Heart left ventricle (tissue), 16 donors: ENCODE measurements at places on chromosomes 12 and 14. TPM values are rescaled to one million over a fixed set of nuclear protein-coding genes. Genes with fewer than 3 reads are reported as not detected.

- no peak for DNase-seq
Measured at GRCh38 chr12:6489449-6489848, 3.6 kb downstream of the MRPL51 start.

DNA sequence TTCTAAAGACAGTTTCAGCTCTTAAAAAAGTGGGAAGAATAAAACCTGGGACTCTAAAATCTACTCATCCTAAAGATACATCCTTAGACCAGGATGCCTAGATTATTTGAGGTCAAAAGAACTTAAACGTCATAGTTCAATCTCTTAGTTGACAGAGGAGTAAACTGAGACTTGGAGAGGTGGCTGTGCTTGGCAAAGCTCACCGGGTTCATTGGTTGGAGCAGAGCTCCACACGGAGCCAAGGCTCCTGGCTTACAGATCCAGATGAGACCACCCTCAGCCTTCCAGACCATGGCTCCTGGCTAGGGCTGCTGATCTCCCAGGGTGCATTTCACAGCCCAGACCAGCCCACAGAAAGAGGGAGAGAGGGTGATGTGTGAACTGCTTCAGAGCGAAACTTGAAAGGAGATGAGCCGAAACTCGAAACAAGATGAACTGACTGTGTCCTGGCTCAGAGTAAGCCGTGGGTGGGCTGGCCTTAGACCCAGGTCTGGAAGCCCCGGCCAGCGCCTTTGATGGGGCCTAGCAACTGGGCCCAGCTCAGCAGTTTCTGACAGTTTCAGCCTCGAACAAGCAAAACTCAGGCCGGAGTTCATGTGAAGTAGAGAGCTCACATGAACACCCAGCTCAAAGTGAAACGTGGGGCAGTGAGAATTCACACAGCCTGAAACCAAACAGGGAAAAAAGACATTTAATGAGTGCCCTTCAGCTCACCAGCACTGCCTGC, 1044.8 kb downstream of the BCL11B start:
- DNase-seq, result no peak

- no peak for DNase-seq
Measured at GRCh38 chr14:100790502-100791347, 35.2 kb upstream of the MEG3 start.

DNA sequence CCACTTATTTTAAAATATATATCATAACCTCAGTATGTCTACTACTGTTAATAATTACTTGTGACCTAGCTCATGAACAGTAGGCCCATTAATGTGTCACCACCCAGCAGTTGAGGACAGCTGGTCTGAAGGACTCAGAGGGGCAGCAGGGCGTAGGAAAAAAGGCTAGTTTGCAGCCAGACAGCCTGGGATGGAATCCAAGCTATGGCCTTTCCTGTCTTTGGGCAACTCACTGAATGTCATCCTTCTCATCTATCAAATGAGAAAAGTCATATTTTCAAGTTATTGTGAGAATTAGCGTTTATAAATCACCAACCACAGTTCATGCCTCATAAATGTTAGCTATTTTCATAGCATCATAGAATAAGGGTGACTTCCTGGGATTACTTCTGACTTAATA, 12.3 kb downstream of the DENND5B start:
- DNase-seq, result no peak

- DNase-seq, result no peak
Measured at GRCh38 chr12:97960741-97961608, 498.4 kb downstream of the RMST start.

- no peak for DNase-seq
Measured at GRCh38 chr14:92626041-92626440, 112.5 kb downstream of the RIN3 start.

ALDH2 gene
- total RNA-seq, result 248 TPM

HOXC13 gene
- total RNA-seq, result not detected

PTPRO gene
- 0.57 TPM for total RNA-seq
